Stimulated activated CD4-positive, alpha-beta T cell treated with anti-CD3 and anti-CD28 coated beads, Interleukin-1b, Interleukin-23, amount 100 ng/mL, for 1 hour (primary cell): ENCODE measurements at places on chromosomes 7 and 10.

DNA sequence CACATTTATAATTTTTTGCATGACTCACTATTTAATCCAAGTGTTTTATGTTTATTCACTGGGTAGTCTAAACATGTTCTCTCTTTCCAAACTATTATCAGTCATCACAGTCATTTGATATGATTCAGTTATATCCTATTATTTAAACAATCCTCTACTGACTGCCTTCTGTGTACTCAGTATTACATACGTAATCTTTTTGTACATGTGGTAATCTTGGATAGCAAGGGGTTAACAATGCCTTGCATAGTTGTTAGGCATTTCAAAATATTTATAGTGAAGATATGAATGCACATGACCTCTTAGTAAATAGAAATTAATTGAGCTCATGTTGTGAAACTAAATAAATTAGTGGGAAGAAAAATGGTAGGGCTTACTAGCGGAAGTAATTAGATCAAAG, 379.4 kb upstream of the KIAA1217 start:
- DNase-seq: no peak

DNA sequence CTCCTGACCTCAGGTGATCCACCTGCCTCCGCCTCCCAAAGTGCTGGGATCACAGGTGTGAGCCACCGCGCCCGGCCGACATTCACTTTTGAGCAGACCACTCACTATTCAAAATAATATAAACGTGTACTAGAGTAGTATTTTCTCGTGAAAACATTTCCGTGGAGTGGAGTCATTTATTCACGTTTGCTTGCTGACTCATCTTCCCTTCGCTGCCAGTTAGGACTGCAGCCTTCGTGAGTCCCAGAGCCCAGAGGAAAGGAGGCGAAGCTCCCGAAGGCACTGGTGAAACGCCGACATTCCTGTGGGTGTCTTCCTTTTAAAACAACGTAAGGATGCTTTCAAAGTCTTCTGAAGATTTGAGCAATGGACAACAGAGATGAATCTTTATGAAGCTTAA, 10.9 kb upstream of the INPP5A start:
- no peak for DNase-seq

- DNase-seq: no peak
Measured at GRCh38 chr7:92058040-92058439, 76.2 kb downstream of the CYP51A1 start.

- no peak for DNase-seq
Measured at GRCh38 chr10:79005126-79005810, 63.5 kb upstream of the ZMIZ1 start.

DNA sequence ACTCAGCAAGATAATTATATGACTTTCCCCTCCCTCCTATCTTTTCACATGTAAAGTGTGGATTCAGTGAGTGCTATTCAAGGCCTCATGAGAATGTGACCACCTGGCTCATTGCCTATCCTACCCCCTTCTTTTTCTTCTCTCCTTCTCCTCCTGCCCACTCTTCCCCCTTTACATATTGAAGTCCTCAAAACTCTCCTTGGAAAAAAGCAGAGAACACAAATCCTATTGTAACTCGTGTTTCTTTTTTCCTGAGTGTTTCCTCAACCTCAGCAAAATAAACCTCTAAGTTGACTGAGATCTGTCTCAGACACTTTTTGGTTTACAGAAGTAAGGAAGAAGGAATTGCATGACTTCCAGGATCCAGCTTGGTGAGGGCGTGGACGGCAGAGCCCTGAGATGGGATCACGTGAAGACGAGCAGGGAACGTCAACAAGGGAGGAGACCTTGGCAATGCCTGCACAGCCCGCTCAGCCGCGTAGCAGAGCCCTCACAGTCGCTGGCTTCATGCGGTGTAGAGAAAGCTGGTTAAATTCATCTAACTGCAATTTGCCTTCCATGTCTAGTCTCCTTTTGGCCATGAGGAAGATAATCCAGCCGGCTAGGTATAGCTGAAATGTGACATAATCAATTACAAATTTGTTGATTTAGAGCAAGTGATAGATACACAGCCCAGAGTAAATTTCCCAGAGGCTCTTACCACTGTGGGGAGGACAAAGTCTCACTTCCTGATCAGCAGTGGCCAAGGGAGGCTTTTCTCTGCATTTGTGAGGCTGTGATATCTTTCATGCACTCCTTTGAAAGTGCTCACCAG, 75.7 kb downstream of the LYZL2 start:
- no peak for DNase-seq

DNA sequence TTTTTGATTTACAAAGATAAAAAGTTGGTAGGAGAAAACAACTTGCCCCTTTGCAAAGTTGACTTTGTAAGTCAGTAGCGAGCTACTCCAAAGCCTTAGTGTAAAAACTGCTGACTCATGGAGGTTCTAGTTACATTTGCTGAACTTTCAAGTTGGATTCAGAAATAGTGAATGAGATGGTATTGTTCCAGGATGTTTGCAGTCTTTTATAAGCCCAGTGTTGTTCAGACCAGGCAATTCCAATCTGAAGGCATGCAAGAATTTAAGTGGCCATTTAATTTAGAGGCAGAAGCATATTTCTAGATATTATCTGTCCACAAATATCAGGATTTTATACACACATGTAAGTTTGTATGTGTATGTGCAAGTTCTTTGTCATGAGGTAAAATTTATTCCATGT, 21.6 kb downstream of the TES start:
- DNase-seq: no peak

DNA sequence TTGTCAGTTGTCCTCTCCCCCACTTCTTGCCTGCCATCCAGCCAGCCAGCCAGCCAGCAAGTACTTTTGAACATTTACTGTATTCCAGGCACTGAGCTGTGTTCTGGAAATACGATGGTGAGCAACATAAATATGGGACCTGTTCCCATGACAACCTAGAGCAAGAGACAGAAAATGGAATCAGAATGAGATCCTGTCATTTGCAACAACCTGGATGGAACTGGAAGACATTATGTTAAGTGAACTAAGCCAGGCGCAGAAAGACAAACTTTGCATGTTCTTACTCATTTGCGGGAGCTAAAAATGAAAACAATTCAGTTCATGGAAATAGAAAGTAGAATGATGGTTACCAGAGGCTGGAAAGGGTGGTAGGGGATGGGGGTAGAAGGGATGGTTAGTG, 140.7 kb downstream of the ICA1 start:
- DNase-seq: no peak

DNA sequence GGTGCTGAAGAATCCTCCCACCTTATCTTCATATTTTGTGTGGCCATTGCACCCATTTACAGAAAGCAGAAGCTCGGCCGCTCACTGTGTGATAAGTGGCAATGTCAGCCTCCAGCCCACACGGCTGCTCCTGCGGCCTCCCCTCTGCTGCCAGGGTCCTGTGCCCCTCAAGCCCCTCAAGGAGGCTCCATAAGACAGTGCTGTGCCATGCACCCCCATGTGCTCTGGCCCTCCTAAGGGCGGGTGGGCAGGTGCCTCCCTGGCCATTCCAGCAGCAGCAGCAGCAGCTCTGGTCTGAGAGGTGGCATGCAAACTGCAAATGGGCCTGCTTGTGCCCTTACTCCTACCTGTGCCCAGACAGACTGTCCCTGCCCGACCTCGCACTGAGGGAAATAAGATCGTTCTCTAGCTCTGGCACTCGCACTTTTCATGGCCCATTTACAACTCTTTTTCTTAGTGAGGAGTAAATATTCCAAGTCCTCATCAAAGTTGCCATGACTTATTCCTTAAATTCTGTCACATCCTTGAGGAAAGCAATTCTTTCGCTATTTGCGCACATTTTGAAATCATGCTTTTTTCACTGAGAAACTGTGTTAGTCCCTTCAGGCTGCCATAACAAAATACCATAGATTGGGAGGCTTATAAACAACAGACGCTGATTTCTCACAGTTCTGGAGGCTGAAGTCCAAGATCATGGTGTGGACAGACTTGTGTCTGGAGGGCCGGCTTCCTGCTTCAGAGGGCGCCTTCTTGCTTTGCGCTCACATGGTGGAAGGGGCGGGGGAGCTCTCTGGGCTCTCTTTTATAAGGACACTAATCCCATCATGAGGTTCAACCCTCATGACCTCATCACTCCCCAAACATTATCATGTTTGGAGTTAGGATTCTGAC, 187.8 kb downstream of the COBL start:
- no peak for DNase-seq

DNA sequence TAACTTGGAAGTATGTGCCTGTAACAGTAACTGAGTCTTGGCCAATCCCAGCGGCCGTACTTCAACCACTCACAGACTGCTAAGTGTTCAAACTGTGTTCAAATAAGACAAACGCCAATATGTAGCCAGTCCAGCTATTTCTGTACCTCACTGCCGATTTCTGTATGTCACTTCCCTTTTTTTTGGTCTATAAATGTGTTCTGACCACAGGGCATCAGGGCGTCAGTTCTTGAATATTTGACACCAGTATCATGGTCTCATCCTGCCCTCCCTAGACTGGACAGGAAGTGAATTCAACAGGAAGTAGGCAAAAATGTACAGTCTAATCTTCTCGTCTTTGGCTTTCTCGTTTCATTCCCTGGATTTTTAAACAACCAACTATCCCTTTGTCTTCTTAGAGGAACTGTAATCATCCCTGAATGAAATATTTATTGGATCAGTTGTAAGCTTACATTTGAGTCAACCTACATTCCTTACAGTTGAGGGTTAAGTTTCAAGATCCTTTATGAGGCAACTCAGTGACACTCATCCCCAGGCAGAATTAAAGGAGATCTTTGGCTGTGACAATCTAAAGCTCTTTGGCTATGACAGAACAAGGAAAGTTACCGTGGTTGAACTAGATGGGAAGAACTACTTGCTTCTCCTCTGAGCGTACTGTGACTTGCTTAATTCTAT, 232.7 kb downstream of the NSUN6 start:
- no peak for DNase-seq

- no peak for DNase-seq
Measured at GRCh38 chr7:134669388-134669787, 22.7 kb downstream of the BPGM start.

- DNase-seq: no peak
Measured at GRCh38 chr7:80705130-80705781, 66.8 kb downstream of the CD36 start.

- DNase-seq: no peak
Measured at GRCh38 chr7:77368974-77369373, 47.2 kb downstream of the GSAP start.

DNA sequence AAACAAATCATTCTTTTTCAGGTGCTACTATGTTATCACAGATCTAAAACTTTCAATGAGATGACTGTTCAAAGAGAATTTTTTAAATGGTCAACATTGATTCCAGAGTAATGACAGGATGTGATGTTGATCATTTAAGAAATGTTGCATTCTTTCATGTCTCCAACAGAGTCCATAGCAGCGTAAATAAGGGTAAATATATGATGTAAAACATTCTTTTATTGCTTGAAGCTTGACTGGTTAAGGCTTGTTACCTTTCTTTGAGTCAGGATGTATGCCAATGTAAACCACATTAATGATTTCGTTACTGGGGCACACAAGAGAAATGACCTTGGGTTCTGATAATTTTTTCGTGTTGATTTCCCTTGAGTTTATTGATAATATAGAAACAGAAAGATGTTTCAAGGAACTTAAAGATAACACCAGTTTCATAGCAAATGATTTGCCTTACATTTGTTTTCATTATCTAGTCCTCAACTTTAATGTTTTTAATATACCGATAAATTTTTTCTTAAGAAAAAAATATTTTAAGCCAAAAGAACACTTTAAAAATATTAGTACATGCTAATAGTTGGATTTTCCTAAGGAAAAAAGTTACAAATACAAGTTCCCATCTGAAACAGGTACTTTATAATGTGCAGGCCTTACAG, 3.5 kb downstream of the STK17A start:
- no peak for DNase-seq

DNA sequence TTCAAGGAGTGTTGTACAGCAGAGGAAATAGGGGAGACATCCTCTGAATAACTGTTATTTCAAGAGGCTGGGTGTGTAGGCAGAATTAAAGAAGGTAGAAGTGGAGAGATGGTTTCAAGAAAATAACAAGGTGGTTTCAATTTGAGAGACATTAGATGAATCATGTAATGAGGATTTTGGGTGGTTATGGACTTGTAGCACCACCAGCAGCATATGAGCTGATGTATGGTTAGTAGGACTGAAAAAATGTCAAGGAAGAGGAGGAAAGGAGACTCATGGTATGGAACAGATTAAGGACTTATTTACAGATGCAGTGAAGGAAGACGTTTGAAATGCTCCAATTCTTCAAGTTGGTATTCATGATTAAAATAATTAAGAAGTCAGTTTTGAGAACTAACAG, 166.2 kb downstream of the EXOC4 start:
- no peak for DNase-seq
